ENCODE measurements at places on chromosomes 3 and 15.

DNA sequence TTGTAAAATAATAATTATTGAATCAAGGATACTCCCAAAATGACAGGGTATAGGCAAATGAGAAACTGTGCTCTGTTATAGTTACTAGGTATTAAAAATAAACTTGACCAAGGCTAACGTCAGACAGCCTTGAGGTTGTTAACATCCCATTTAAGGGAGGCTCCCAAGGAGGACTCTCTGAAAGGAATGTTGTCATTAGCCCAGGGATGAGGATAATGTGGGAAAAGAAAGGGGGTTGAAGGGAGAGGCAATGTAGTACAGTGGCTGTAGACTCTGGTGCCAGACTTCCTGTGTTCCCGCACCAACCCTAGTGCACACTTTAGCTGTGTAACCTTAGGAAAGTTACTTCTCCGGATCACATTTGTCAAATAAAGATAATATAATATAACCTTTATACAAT lies 47.0 kb upstream of the RARB start:
- DNase-seq, result no peak

DNA sequence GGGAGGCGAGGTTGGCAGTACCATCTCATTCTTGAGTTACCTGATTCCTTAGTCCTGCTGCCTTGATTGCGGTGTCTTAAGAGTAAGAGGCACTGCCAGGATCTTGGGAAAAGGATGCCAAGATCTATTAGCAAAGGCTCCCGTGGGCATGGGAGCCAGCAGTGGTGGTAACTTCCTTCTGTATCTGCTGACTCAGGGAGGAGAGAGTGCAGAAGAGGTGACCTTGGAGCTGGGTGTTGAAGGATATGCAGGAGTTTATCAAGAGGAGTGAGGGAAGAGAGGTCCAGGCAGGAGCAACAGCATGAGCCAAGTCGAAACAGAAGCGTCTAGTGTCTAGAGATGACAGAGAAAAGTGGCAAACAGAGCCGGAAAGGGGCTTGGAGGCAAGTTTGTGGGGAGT lies 4.5 kb downstream of the MESP2 start:
- no peak for DNase-seq

- DNase-seq, result no peak
Observed at GRCh38 chr3:146241523-146242240, 9.2 kb downstream of the PLSCR4 start.

DNA sequence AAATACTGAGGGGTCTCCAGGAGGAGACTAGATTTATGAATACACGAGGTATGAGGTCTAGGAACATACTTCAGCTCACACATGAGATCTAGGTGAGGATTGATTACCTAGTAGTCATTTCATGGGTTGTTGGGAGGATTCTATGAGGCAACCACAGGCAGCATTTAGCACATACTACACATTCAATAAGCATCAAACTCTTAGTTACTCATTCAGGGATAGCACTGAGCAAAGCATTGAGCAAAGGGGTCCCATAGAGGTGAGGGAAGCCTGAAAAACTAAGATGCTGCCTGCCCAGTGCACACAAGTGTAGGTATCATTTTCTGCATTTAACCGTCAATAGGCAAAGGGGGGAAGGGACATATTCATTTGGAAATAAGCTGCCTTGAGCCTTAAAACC lies 4.5 kb downstream of the CCR5 start:
- no peak for DNase-seq

DNA sequence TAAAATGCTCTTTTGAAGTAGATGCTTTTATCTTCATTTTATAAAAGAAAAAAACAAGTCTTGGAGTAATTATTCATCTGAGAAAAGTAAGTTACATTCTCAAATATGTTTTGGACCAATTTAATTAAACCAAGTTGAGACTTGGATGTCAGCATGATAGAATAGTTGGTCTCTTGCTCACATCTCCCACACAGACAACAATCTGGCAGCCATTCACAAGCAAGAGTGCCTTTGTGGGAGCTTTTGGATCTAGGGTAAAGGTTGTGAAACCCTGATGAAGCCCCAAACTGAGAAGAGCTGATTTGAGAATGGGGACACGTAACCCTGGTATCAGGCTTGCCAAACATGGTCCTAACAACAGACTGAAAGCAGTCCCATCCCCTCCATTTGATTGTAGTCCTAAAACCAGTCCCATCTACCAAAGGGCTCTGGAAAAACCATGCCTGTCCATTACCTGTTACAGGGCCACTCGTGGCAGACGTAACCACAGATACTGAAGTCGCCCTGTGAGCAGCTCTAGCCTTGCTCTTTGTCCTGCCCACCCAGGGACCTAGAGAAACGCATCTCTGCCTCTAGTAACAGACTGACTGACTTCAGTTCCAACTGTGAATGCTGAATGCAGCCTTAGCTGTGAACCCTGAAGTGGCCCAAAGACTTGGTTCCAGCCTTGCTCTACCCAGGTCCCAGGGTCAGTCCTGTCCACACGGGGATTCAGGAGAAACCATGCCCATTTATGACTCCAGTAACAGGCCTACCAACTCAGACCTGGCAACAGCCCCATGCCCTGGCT lies 145.5 kb upstream of the SYNPR start:
- DNase-seq, result no peak

- no peak for DNase-seq
Observed at GRCh38 chr3:108462899-108463298, 47.5 kb downstream of the MYH15 start.

- no peak for DNase-seq
Observed at GRCh38 chr3:127102587-127102986, 90.3 kb upstream of the PRR23E start.

DNA sequence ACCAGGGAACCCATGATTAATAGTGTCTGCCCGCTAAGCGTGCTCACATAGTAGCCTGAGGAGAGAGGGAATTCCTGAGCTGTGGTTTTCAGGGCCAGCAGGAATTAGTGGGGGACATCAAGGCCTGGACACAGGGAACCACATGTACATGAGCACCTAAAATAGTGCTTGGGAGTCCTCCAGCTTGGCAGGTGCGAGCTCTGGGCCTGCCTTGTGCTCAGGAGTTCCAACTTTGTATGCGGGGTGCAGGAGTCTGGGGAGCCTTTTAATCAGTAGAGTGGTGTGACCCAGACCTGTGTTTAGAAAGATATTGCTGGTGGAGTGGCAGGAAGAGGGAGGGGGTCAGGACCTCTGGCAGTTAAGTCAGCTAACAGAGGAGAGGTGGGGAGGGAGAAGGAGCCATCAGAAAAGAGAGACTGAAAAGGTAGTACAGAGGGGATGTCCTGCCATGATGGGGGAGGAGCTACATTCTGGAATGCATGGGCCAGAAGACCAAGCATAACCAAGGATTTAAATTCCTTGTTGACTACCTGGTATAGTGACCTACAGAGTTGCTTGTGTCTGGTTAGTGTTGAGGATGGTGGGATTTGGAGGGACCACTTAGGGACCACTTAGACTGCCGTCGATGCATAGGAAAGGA lies 1.9 kb downstream of the DAG1 start:
- no peak for DNase-seq

DNA sequence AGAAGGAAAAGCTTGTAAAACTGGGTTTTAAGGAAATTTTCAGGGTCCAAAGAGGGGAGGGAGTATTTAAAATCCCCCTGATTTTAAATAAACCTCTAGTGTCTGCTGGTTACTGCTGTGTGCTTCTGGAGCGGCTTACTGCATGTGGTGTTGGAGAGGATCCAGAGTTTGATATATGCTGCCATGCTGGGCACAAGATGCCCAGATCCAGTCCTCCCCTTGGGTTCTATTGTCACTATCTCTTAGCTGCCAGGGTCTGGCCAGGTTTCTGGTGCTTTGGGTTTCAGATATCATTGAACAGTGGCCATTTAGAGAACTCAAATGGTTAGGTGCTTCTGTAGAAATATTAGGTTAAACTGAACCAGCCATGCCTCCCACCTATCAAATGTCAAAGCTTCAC lies 27.5 kb downstream of the MINAR1 start:
- no peak for DNase-seq

GRCh38 chr3:160667452-160667851 lies 9.5 kb upstream of the ARL14 start:
- no peak for DNase-seq

DNA sequence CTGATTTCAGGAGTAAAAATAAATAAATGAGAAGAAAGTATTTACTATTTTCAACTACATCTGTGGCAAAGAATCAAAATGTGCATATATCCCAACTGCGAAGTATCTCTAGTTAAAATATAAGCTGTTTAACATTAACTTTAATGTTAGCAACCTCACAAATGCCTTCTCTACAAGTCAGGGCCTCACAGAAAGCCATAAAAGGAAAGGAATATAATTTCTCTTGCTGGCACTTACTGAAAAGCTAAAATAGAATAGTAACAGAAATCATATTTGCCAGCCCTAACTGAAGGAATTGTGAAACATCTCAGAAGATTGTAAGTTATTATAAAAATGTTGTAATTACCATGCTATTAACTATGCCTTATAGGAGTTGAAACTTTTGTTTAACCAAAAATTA lies 65.1 kb upstream of the MBNL1 start:
- no peak for DNase-seq

DNA sequence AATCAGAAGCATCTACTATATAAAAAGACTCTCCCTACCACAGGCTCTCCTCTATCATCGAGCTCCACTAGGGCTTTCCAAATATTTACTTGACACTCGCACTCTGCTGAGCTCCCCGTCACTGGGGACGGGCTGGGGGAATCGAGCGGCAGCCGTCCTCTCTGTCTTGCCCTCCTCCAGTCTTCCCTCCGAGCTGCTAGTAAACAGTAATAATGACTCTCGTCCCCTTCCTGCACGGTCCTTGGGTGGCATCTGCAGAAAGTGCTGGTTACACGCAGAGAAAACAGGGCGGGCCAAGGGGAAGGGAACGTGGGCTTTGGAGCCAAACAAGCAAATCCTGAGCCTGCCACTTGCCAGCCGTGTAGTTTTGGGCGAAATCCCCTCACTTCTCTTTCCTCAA lies 96.6 kb downstream of the LRIG1 start:
- no peak for DNase-seq

- peak; percentile 8 for DNase-seq
Observed at GRCh38 chr15:66841953-66842681, 140.1 kb downstream of the SMAD6 start.

GRCh38 chr3:76941376-76941775 lies 98.5 kb upstream of the ROBO2 start:
- no peak for DNase-seq

DNA sequence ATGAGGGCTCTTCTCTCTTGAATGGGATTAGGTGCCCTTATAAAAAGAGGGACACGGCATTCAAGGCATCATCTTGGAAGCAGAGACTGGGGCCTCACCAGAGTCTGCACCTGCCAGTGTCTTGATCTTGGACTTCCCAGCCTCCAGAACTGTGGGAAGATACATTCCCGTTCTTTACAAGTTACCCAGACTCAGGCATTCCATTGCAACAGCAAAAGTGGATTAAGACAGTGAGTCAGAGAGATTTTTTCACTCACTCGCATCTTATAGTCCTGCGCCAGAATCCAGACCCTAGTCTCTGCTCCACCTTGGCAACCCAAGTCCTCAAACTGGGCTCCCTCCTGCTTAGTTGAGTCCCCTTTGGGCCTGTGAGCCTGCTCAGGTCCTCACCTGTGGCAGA lies 2.7 kb downstream of the LCTL start:
- no peak for DNase-seq

- DNase-seq, result no peak
Observed at GRCh38 chr15:39833515-39833981, 50.9 kb upstream of the FSIP1 start.

DNA sequence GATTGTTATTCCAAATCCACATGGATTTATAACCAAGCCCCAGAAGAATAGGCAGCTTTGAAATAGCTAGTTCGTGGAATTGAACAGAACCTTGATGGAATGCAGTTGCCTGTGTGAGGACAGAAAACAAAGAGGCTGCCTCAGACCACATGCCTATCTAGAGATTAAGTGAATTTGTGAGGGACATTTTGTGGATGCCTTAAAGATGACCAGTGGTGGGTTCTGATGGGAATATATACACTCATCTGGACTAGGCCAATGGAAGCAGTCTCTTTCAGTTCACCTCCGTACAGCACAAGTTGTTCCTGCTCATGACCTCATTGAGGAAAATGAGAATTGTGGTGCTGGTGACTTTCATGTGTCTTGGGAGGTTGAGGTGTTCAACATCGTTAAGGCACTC lies 63.2 kb upstream of the PYDC2 start:
- no peak for DNase-seq

DNA sequence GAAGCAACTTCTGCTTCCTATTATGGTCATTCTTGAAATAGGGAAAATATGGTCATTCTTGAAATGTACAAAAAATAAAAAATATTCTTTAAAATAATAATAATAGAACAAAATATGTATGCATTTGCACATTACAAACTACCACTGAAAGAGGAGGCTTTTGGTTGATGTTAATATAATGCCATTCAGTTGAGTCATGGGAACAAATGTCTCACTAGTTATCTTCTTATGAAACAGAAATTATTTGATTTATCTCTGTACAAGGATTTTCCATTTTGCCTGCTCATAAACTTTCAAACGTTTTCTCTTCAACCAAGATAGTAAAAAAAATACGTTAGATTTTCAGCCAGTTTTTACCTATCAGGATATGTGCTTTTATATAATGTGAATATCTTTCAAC lies 1662.7 kb downstream of the OTOL1 start:
- no peak for DNase-seq

- no peak for DNase-seq
Observed at GRCh38 chr3:19202303-19202702, 54.0 kb downstream of the KCNH8 start.

DNA sequence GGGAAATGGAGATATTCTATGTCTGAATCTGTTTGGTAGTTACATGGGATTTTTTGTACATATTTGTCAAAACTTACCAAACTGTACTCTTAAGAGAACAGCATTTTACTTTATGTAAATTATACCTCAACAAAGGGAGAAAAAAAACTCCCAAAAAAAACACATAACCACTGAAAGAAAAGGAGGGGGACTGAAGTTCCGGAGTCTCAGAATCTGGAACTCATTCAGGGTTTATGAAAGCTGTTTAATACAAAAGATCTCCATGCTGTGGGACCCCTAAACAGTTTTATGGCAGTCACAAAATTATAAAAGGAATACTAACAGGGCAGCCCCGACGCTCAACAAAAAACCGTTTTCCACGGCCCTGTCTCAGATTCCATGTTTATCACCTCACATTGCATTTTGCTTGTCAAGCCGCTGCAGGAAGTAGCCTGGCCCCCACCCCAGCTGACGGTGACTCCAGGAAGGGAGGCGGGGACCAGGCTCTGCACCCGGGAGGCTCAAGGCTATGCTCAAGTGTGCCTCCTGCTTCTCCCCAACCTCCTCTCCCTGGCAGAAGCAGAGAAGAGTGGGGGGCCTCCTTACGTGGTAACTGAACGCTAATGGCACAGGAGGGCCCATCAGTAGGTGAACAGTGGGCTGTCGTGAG lies 29.3 kb downstream of the RFT1 start:
- no peak for DNase-seq
